ENCODE measurements at places on chromosomes 12 and 14.

DNA sequence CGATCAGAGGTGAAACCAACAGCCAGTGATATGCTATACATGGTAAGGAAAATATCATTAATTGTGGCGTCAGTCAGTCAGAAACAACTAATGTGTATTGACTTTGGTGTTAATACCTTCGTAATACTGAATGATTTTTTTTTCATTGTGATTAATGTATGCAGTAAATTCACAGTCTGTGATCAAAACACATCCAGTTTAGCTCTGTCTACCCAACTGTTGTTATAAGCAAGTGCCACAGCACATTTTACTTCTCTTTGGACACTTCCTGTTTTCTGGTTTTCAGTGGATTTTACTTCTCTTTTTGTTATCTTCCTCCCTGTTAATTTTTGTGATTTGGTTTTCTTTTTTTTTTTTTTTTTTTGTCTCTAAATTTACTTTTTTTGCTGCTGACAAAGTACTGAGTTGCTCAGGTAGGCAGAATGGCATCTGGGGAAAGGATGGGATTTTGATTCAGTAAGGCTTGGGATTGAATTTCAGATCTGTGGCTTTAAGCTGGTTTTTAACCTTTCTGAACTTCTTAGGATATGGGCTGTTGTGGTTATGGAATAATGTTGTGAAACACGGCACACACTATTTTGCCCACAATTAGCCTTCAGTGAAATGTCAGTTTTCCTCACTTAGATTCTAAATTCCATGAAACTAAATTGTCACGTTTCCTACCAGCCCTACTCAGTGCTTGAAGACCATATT lies 604 bp downstream of the GLIPR1 start:
- DNase-seq, result no peak

DNA sequence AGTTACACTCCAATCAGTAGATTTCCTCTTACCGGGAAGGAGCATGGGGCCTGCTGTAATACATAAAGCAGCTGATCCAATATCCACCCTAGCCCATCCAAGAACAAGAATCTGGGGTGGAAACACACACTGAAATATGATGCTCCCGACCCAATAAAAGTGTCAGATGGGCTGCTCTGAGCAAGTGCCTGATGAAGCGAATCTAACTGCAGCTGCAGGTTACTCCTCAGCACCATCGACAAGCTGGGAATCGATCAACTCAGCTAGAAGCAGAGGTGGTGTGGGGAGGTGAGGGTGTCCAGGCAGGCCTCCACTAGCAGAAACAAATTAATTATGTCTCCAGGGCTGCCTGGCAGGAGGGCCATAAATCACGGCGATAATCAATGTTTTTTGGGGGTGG lies 64.0 kb upstream of the WSCD2 start:
- no peak for DNase-seq

DNA sequence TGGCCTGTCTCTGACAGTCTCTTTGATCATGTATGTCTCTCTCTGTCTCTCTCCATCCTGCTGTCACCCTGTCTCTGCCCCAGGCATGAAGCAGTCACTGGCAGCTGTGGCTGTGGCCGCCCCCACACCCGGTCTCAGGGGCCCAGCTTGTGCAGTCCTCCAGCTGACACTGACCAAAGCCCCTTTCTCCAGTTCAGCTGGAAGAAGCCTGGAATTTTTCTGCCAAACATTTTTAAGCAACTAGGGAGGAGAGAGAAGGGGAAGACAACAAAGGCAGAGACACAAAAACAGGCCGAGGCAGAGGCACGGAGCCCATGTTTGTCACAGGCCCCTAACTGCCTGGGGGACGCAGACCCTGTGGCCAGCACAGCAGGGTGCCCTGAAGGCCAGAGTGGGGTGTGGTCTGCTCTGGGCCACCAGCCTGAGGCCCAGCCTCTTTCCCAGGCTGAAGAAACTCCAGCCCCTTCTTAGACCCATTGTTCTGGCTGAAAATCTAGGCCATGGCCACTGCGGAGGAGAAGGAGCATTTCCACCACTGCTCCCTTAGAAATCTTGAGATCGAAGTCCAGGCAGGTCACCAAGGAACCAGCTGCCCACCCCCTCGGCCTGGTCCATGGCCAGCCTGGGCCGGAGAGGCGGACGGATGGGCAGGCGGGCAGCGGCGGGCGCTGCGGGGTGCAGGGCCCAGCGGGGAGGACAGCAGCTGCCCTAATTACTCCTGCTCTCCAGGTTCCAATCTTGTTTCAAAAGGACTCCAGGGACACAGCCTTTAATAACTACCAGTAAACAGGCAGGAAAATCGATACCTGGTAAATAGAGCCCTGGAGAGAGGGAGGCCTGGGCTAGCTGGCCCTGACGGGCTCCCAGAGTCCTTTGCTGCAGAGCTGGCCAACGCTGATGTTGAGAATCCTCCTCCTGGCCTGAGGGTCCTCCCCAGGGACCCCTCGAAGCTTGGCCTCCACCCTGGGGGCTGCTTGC lies 14.9 kb downstream of the DTX1 start:
- no peak for DNase-seq

GRCh38 chr14:94936401-94936892 lies 166.5 kb upstream of the GSC start:
- DNase-seq, result no peak

- DNase-seq, result no peak
Observed at GRCh38 chr12:75556311-75556899, 45.0 kb upstream of the KRR1 start.

- no peak for DNase-seq
Observed at GRCh38 chr14:64970041-64970440, 2.1 kb downstream of the RAB15 start.

DNA sequence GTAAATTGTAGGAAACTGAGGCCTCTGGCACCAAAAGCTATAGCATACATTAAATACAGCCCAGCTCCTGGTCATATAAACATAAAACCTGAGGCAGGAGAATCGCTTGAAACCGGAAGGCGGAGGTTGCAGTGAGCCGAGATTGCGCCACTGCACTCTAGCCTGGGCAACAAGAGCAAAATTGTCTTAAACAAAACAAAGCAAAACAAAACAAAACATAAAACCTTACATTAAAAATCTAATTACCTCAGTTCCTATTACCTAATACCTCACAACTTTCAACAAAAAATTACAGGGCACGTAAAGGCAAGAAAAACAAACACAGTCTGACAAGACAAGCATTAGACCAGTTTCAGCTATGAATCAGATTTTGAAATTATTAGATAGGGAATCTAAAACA lies 36.7 kb downstream of the TMEM116 start:
- no peak for DNase-seq
